ENCODE measurements at places on chromosomes 7 and 10. TPM values are rescaled to one million over a fixed set of nuclear protein-coding genes. Genes with fewer than 3 reads are reported as not detected.

DNA sequence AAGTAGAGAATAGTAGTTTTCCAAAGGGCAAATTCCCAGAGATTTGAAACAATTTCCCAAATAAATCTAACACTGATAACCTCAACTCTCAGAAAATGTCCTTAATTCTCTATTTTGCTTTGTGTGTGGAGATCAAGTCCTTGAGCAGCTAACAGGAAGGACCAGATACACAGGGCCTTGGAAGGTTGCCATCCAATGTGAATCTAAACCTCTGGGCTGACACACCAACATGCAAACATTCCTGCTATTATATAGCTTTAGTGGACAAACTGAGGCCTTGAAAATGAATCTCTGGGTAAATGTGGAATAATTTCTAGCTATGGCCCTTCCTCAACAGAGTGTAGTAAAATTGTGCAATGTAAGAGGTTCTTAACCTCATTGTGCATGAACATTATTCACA is 44.1 kb upstream of the PARD3 start:
- H3K4me1 ChIP-seq: peaks cover 3% of the 10 kb centered on the region
- no peaks in the 10 kb centered on the region for H3K36me3 ChIP-seq
- no peak overlapping the region for H3K4me3 ChIP-seq

DNA sequence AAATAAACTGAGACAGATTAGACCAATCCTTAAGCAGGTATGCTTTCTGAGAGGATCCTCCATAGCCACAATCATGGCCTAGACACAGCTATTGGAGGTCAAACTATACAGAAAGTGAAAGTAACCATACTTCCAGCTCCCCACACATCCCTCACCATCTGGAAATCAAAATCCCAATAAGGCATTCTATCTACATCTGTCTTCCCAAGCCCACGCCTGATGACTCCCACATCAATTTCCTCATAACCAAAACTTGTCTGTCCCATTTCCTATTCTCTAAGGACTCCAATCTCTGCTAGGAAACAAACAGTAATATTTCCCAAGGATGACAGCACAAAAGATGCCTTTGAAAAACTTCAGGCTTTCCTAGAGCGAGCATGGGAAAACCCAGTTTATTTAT is 247.3 kb upstream of the HPS1 start:
- H3K27me3 ChIP-seq: no peaks in the 10 kb centered on the region
- no peak for DNase-seq
- H3K4me3 ChIP-seq: no peak overlapping the region
- peaks cover 7% of the 10 kb centered on the region for H3K4me1 ChIP-seq

DNA sequence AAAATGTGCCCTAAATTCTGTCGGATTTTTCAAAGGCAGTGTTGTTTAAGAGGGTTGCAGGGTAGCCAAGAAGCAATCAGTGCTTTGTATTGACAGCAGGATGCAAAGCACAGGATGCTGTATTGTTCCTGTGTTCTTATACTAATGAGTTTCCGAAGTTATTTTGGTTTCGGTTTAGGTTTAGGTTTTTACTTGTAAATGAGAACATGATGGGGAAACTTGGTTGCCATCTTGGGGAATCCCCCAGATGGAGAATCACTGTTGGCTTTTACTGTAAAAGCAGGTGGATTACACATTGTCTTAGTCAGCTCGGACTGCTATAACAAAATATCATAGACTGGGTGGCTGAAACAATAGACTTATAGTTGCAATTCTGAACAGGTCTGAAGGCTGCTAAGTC is 72.1 kb downstream of the INHBA start:
- no peaks in the 10 kb centered on the region for H3K36me3 ChIP-seq
- DNase-seq: no peak
- 0 out of 2 replicates have a peak, but pooled peaks cover 3% of the 10 kb centered on the region for H3K27me3 ChIP-seq
- no peak overlapping the region for H3K27ac ChIP-seq

DNA sequence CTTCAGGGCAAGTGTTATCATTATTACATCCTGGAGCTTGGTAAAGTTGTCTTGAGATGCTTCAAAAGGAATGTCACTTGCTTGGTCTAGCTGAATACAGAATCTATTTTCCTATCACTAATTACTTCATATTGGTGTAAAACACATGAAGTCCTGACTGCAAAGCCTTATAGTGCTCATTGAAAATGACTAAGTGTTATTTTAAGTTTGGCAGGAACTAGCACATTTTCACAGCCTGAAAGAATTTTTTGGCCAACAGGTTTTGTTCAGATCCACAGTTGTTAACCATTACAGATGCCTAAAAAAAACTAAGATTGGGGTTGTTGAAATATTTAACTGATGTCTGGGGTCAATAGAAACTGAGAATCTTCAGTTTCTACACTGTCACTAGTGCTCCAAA is 149.3 kb downstream of the NEBL start:
- peaks cover 4% of the 10 kb centered on the region for H3K4me1 ChIP-seq
- H3K27ac ChIP-seq: no peak overlapping the region
- DNase-seq: no peak
- H3K36me3 ChIP-seq: no peaks in the 10 kb centered on the region

DNA sequence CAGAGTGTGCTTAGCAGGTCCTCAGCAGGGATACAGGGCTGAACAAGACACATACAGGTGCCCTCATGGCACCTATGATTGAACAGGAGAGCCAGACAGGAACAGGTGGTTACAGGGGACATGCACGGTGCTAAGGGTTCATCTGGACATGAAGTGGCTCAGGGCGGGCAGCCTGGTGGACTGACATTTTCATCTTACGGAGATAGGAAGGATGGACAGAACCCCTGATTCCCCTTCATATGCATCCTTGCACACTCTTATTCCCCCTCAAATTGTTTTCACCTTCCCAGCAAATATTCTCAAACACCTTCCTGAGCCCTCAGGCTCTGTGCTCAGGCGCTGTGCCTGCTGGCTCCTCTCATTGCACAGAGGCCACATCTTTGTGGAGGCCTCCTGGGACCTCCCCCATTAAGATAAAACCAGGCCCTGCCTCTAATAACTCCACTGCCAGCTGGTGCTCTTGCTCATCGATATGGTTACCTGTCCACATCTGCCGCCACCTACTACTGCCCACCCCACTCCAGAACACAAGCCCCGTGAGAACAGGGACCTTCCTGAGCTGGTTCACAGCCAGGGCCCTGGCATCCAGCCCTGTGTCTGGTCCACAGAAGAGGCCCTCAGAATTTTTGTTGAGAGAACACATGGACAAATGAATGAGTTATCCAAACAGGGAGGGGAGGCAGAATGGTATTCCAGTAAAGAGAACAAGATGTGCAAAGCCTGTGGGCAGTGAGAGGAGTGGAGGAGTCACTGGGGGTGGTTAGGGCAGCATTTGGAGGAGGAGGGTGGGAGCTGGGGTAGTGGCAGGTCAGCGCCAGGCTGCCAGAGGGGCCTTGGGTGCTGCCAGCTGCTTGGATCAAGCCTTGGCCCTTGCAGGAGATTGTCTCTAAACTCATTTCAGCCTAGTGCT is 68.9 kb upstream of the AQP1 start:
- H3K4me1 ChIP-seq: no peaks in the 10 kb centered on the region
- peaks cover 32% of the 10 kb centered on the region for H3K27me3 ChIP-seq
- no peak for DNase-seq
- H3K27ac ChIP-seq: no peak overlapping the region

- no peak overlapping the region for H3K27ac ChIP-seq
- no peaks in the 10 kb centered on the region for H3K27me3 ChIP-seq
- no peaks in the 10 kb centered on the region for H3K36me3 ChIP-seq
- no peak for DNase-seq
Measured at GRCh38 chr10:52170776-52171175, 143.3 kb upstream of the DKK1 start.

DNA sequence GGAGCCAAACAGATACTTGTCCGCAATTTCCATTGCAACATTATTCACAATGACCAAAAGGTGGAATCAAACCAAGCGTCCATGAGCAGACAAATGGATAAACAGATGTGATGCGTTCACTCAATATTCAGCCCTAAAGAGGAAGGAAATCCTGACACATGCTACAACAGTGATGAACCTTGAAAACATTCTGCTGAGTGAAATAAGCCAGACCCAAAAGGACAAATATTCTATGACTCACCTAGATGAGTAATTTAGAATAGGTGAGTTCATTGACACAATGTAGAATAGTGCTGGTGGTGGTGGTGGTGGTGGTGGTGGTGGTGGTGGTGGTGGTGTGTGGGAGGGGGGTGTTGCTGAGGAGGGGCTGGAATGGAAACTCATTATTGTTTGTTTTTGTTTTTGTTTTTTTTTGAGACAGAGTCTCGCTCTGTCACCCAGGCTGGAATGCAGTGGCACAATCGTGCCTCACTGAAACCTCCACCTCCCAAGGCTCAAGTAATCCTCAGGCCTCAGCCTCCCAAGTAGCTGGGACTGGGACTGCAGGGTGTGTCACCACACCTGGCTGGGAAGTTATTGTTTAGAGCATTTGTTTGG is 28.6 kb downstream of the SMKR1 start:
- DNase-seq: no peak
- H3K27ac ChIP-seq: no peak overlapping the region
- H3K27me3 ChIP-seq: no peaks in the 10 kb centered on the region
- H3K4me1 ChIP-seq: no peaks in the 10 kb centered on the region
- no peaks in the 10 kb centered on the region for H3K36me3 ChIP-seq
- no peak overlapping the region for H3K4me3 ChIP-seq

DNA sequence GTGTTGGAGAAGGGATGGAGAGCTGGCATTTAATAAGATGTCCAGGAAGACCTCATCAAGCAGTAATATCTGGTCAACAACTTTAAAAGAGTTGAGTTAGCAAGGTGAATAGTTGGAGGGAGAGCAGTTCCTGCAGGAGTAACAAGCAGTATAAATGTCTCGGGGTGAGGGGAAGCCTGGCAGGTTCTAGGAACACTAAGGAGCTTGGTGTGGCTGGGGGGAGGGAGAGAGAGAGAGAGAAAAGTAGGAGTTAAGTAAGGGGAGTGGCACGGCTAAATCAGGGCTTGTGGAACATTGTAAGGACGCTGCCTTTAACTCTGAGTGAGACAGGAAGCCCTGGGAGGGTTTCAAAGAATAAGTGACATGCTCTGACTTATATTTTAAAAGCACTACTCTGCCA is 22.0 kb upstream of the LAMB4 start:
- H3K4me1 ChIP-seq: no peaks in the 10 kb centered on the region
- no peaks in the 10 kb centered on the region for H3K27me3 ChIP-seq
- H3K27ac ChIP-seq: no peak overlapping the region
- no peaks in the 10 kb centered on the region for H3K36me3 ChIP-seq

- 0 out of 2 replicates have a peak, but pooled peaks cover 2% of the 10 kb centered on the region for H3K4me1 ChIP-seq
- no peaks in the 10 kb centered on the region for H3K27me3 ChIP-seq
- no peak for DNase-seq
- H3K36me3 ChIP-seq: no peaks in the 10 kb centered on the region
- no peak overlapping the region for H3K27ac ChIP-seq
- no peak overlapping the region for H3K4me3 ChIP-seq
Measured at GRCh38 chr10:75297021-75297599, 61.4 kb upstream of the COMTD1 start.

DNA sequence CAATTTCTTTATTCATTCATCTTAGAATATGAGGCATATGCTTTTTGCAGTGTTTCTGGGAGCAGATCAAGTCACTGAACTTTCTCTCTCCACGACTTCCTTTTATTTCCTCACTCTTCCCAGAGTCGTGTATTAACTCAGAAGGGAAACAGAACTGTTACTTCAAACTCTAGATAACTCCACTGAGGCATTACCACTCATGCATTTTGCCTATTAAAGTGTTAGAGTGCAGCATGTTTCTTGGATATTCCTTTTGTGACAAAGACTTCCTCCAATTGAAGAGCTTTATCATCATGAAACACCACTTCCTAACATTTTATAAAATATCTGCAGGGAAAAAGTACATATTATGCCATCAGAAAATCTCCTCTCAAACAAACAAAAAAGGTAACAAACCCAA is 797.4 kb upstream of the COBL start:
- H3K4me3 ChIP-seq: no peak overlapping the region
- no peaks in the 10 kb centered on the region for H3K36me3 ChIP-seq

DNA sequence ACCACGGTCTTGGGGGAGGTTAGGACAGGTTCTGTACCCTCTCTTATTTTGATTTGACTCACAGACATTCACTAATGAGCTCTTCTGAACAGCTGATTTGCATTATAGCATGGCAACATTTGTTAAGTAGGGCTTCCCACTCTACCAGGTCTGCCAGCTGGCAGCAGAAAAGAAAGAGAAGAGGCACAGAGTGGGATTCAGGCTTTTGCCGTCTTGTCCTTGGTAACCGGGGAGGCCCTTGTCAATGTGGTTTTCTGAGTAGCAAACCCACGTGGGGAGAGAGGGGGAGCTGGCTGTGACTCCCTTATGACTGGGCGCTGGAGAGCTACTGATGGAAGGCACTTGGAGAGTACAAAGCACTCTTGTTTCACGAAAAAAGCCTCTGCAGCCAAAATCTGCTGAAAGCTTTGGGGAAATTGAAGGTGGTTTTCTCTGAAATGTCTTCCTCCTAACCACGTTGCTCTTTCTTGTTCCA is 355.3 kb upstream of the GALNT17 start:
- H3K4me1 ChIP-seq: 0 out of 2 replicates have a peak, but pooled peaks cover 3% of the 10 kb centered on the region
- peaks cover 89% of the 10 kb centered on the region for H3K36me3 ChIP-seq
- H3K27ac ChIP-seq: no peak overlapping the region
- no peaks in the 10 kb centered on the region for H3K27me3 ChIP-seq
- DNase-seq: no peak
- H3K4me3 ChIP-seq: no peak overlapping the region

DNA sequence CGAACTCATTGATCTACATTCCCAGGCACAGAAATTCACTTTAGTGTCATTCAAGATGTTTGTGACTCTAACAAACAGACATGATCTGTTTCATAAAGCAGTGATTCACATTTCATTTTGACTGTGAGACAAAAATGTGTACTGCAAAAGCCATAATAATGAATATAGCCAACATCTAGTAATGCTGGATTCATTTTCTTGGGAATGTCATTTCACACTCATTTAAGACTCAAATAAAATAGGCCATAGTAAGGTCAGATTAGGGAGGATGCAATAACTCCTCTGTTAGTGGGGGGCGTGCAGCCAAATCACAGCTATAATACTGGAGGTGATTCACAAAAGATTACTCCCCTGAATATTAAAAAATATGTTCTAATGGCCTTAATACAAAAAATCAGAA is 566.6 kb upstream of the ZWINT start:
- H3K27me3 ChIP-seq: no peaks in the 10 kb centered on the region
- H3K4me1 ChIP-seq: no peaks in the 10 kb centered on the region
- no peak for DNase-seq
- no peak overlapping the region for H3K4me3 ChIP-seq
- no peak overlapping the region for H3K27ac ChIP-seq
- no peaks in the 10 kb centered on the region for H3K36me3 ChIP-seq

GRCh38 chr10:91185239-91185875 is 35.1 kb upstream of the PCGF5 start:
- no peaks in the 10 kb centered on the region for H3K36me3 ChIP-seq
- H3K27me3 ChIP-seq: no peaks in the 10 kb centered on the region
- no peak overlapping the region for H3K4me3 ChIP-seq
- H3K27ac ChIP-seq: no peak overlapping the region
- DNase-seq: no peak

GRCh38 chr10:5481121-5481520 is 18.2 kb downstream of the CALML5 start:
- no peaks in the 10 kb centered on the region for H3K27me3 ChIP-seq
- H3K36me3 ChIP-seq: no peaks in the 10 kb centered on the region
- H3K27ac ChIP-seq: no peak overlapping the region

- no peak overlapping the region for H3K27ac ChIP-seq
- no peaks in the 10 kb centered on the region for H3K4me1 ChIP-seq
- H3K4me3 ChIP-seq: no peak overlapping the region
- no peaks in the 10 kb centered on the region for H3K27me3 ChIP-seq
Measured at GRCh38 chr10:11415095-11415494, 196.4 kb downstream of the USP6NL start.

The LRGUK gene
- 0.04 TPM for total RNA-seq

The ATOH7 gene
- not detected for total RNA-seq

The OR6B1 gene
- not detected for total RNA-seq

The ARHGEF35 gene
- total RNA-seq: not detected

Measured in SJCRH30 (cell line).